ENCODE measurements at places on chromosomes 12 and 14.

GRCh38 chr14:25026476-25027137 lies 23.3 kb downstream of the STXBP6 start:
- no peak for DNase-seq

DNA sequence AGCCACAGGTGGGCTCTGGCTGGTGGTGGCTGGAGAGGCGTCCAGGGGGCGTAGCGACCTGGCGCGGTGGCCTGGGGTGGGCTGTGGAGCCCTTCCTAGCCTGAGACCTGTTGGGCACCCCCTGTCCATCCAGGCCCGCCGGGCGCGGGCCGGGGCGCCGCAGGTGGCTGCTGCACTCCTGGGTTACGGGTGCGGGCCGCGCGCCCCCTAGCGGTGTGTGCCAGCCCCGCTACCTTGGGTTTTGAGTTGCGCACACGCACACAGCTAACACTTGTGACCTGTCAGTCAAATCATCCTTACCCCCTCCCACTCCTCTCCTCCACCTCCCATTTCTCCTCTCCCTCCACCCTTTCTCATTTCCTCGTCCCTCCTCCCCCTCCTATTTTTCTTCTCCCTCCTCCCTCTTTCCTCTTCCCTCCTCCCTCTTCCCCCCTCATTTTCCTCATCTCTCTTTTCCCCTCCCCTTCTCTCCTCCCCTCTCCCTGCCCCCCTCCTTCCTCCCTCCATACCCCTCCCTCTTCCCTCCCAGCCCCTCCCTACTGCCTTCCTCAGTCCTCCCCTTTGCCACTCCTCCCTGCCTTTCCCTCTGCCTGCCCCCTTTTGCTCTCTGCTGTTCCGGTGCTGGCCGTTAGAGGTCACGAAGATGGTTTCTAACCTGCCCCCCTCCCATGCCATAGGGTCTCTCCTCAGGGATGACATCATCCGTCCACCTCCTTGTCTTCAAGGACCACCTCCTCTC lies 2.3 kb downstream of the MEG3 start:
- DNase-seq: no peak

DNA sequence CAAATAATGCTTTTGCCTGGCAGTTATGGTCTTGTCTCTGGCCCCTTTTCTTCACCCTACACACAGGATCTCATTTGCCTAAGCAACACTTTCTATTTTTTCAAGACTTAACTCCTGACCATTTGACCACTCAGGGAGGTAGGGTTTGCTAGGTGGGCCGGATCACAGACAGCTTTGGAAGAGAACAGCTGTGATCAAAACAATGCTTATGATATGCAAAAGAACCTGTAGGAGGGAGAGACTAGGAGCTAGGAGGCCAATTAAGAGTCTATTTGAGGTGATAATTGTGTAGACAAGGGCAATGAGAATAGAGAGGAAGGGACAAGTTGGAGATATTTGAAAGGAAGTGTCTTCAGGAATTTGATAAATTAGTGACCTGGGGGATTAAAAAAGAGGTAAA lies 12.3 kb upstream of the DACT1 start:
- peak; percentile 68 for DNase-seq

DNA sequence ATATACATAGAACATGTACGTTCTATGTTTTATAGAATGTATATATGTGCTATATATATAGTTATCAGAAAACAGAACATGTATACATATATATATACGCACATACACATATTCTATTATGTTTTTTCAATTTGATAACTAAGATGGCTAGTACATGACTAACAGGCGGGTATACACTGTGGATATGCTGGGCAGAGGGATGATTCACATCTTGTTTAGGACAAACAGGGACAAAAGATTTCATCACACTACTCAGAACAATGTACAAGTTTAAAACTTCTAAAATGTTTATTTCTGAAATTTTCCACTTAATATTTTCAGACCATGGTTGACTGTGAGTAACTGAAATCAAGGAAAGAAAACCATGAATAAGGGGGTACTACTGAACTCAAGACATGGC lies 17.4 kb downstream of the TIMELESS start:
- DNase-seq: no peak

GRCh38 chr14:75492832-75493591 lies 29.3 kb upstream of the BATF start:
- no peak for DNase-seq

DNA sequence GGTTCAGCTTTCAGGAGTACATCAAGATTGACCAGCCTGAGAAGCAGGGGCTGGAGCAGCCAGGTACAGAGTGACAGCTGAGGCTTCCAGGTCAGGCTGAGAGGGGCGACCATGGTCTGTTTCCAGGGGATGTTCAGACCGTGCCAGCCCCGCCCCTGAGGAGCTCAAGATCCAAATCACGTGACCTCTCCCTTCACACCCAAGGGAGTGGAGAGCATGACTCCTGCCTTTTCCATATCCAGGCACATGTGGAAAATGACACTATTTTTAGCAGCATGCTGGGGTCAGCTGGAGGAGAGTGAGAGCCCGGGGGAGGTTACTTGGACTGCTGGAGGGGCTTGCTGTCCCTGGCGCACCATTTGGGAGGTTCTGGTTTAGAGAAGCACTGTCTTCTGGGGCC lies 92.7 kb downstream of the B4GALNT3 start:
- DNase-seq: no peak

GRCh38 chr14:68027276-68027675 lies 207.7 kb downstream of the RAD51B start:
- DNase-seq: no peak
